ENCODE measurements at places on chromosomes 13 and 19.

- DNase-seq = peak; percentile 63
Observed at GRCh38 chr19:47848823-47849473, 10.1 kb upstream of the TPRX2 start.

GRCh38 chr13:59475911-59476310 is 687.8 kb downstream of the DIAPH3 start:
- no peak for DNase-seq

GRCh38 chr19:18466354-18466753 is 28.4 kb upstream of the ISYNA1 start:
- DNase-seq = no peak

- no peak for DNase-seq
Observed at GRCh38 chr19:3190921-3191805, 5.4 kb downstream of the NCLN start.

GRCh38 chr19:53881482-53882390 is at the start of gene PRKCG:
PRKCG (plus strand) TSS chr19:53882197; CDS start chr19:53882495, 298 bp downstream.
- DNase-seq = peak; percentile 65

DNA sequence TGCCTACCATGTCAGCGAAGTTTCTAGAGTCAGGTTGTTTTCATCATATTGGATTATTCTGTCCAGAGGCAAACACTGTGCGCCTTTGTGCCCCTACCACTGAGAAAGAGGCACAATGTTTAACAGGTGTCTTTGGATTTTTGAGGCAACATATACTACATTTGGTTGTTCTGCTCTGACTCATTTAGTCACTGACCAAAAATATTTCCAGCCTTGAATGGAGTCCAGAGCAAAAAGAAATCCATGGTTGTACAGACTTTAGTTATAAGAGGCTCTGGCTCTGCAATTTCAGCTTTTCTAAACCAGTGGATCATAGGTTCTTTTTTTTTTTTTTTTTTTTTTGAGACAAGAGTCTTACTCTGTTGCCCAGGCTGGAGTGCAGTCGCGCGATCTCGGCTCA is 35.7 kb downstream of the LACC1 start:
- no peak for DNase-seq

DNA sequence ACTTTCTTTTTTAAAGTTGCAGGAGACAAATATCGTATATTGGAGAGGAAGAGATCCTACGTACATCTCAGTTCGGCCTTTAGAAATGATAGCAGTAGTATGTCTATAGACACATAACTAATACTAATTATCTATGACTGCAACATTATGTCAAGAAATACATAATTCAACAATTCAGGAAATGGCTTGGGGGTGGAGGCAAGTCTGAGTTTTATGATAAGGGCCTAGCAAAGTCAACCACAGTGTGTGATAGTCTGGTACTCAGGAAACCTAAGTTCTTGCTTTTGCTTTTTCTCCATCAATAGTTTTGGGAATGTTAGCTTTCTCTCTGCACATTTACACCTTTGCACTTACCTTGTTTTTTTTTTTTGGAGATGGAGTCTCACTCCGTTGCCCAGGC is 27.5 kb upstream of the OBI1 start:
- DNase-seq = no peak

DNA sequence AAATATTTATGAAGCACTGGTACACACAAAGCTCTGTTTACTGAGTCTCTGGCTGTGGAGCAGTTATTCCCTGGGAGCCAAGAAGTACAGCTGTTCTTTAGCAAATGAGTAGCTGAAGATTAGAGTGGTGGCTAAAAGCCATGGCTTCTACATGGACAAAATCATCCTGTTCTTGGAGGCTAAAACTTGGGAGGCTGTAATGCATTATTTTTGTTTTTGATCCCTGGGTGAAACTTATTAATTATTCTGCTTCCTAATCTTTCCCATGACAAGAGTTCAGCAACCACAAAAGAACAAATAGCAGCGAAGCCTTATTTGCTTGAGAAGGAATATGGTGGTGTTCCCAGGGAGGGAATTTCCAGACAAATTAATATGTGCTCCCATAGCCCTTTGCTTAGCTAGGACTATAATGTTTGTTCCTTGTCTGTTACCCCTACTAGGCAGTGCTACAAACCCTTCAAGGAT is 109.5 kb downstream of the DCT start:
- DNase-seq = no peak

- DNase-seq = no peak
Observed at GRCh38 chr13:84443463-84443862, 561.2 kb upstream of the SLITRK1 start.

DNA sequence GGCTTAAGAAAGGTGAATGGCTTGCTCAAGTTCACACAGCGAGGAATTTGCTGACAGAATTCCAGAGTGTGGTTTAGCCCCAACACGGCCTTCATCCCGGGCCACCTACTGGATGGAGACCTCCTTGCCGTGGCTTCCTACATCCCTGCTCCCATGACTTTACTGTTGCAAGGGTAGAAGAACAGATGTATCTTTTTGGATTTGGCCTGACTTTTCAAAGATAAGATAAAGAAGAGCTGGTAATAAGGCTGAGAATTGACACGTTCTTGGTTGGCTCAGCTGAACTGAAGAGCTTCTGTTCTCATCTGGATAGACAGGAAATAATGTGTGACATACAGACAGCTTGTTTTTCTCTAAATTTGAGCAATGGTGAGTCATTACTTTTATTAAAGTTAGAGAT is 113.1 kb downstream of the KLF5 start:
- no peak for DNase-seq

GRCh38 chr19:40217027-40217810 is 965 bp downstream of the TTC9B start:
- peak; percentile 48 for DNase-seq

DNA sequence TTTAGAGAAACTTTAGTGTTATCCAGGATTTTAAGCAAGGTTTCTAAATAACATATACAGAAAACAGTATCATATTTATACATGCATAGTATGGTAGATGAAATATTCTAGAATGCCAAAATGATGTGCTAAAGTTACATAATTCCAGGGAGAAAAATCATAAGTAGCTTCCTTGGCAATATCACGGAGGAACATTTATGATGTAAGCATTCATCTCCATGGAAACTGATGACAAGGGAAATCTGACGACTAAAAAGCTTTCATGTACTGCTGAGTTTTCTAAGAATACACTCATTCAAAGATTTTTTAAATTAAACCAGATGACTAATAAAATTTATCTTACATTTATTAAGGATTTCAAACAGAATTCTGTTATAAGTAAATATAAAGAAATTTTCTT is 4.7 kb downstream of the TEX30 start:
- no peak for DNase-seq

All from stimulated activated naive CD8-positive, alpha-beta T cell treated with anti-CD3 and anti-CD28 coated beads, Interleukin-15, Interleukin-2, amounts not matched to agents 100 U/mL and 50 U/mL, for 24 hours (primary cell).